ENCODE measurements at places on chromosomes 3 and 15. TPM values are rescaled to one million over a fixed set of nuclear protein-coding genes. Genes with fewer than 3 reads are reported as not detected.

- DNase-seq, result no peak
Observed at GRCh38 chr15:65785151-65785550, 6.9 kb downstream of the DENND4A start.

DNA sequence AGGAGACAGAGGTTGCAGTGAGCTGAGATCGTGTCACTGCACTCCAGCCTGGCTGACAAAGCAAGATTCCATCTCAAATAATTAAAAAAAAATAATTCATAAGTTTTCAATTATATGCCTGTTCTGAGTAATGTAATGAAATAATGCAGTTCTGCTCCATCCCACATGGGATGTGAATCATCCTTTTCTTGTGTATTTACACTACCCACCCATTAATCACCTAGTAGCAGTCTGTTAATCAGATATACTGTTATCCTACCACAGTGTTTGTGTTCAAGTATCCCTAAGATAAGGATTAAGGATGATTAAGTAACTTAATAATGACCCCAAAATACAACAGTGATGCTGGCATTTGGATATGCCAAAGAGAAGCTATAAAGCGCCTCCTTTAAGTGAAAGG is 38.8 kb downstream of the PIGB start:
- no peak for DNase-seq

DNA sequence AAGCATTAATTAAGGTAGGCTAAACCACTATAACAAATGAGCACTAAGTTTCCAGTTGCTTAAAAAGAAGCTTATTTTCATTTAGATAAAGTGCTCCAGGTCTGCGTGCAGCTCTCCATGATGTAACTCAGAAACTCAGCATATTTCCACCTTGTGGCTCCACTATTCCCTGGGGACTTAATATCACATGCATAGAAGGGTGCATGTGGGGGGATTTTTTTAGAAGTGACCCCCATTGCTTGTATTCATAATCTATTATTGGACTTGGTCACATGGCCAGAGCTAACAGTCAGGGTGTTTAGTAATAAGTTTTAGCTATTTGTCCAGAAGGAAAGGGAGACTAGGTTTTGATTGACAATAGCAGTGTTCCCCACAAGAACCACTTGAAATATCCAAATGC is 86.8 kb downstream of the TMCO5A start:
- DNase-seq, result no peak

DNA sequence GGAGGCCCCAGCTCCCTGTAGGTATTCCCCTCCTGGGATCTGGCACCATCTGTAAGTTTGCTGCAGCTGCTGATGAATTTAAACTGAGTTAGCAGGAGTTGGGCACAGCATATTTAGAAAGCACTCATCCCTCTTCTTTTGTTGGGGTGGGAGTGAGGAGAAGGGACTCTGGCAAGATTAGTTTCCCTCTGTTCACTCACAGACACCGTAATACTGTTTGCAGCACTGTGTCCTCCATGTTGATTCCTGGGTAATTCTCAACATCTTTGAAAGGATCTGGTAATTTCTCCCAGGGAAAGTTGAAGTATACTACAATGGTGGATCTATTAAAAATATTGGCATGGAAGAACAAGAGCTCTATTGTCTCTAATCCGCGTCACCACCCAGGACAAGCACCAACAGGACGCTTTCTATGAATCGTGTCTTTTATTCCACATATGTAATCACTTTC is 173.3 kb downstream of the RBMS3 start:
- no peak for DNase-seq

Gene DAZL
- polyA plus RNA-seq, result 0.16 TPM

Gene SCAP
- 40.5 TPM for polyA plus RNA-seq

Gene SERPINI2
- polyA plus RNA-seq, result 0.34 TPM
